Left forelimb (tissue), 1 donor: ENCODE measurements at places on chromosomes 7 and 10.

DNA sequence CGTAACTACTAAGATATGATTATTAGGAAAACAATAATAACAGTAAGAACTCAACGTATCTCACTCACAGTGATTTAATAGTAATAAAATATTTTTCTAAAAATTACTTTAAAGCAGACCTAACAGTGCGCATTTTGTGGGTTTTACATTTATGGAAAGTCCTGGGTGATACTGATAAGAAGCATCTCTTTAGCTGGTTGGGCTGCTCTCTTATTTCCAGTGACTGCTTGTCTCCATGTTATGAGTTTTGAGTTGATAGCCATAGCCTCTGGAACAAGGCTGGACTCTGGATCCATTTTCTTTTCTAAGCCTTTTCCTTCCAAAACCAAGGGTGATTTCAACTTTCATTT is 29.5 kb upstream of the INHBA start:
- DNase-seq, result no peak

GRCh38 chr7:32941181-32941580 is 16.1 kb upstream of the FKBP9 start:
- no peak for DNase-seq

DNA sequence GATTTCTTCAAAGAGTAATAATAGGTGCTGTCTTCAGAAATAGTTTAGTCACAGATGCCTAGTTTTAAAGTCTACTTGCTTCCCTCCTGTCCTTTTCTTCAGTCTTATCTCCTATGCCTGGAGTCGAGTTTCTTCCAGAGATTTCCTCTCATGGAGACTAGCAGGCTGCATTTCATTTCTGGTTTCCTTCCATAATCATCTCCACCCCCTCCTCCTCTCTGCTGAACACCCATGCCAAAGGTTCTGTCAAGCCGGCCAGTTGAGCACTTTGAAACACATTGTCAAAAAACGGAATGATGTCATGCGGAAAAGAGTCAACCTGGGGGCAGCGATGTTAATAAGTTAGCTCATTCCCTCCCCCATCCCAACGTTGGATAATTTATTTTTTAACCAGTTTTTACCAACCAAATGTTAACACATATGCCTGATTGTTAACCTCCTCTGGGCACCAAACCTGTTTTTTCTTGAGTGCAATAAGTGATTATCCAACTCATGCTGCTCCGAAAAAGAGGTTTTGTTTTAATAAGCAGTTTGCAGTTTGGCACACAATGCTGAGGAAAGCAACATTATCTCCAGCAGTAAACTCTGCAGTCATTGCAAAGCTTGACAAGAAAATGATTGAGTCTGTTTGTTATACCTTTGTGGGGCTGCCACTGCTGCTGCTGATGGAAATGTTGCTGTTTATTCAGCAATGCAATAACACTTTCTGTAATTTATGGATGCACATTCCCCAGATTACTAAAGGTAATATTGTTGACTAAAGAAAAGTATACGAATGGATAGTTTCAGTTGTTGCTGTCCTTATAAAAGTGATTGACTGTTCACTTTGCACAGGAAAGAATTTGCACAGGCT is 161.6 kb downstream of the LRMDA start:
- no peak for DNase-seq

DNA sequence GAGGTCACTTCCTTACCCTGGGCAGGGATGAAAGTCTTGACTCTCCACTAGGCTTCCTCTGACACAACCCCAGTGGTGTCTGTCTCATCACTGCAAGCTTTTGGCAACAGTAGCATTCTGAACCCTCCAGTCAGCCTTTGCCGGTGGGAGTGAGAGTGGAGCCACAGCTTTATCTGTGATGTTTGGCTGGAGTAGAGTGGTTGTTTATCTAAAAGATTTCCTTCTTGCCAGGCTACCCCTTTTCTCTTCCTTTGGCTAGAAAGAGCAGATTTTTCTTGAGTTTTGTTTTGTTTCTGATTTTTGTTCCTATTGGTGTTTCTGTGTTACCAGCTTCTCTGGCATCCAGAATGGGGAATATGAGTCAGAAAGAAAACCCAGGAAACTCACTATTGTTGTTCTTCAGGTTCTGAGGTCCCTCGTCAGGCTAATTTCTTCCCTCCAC is 98.9 kb upstream of the KIF5B start:
- DNase-seq, result no peak

DNA sequence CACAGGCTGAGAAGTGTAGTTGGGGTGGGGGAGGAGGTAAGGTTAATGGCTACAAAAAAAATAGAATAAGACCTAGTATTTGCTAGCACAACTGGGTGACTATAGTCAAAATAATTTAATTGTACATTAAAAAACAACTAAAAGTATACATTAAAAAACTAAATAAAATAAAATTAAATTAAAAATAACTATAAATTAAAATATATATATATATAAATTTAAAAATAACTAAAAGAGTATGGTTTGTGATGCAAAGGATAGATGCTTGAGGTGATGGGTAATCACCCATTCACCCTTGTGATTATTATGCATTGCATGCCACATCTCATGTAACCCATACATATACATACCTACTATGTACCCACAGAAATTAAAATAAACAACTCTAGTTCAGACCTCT is 762.5 kb downstream of the SORCS1 start:
- DNase-seq, result no peak

GRCh38 chr7:51007551-51008505 is 225.1 kb upstream of the GRB10 start:
- no peak for DNase-seq

GRCh38 chr10:97179731-97180362 is 5.9 kb downstream of the SLIT1 start:
- DNase-seq, result no peak

DNA sequence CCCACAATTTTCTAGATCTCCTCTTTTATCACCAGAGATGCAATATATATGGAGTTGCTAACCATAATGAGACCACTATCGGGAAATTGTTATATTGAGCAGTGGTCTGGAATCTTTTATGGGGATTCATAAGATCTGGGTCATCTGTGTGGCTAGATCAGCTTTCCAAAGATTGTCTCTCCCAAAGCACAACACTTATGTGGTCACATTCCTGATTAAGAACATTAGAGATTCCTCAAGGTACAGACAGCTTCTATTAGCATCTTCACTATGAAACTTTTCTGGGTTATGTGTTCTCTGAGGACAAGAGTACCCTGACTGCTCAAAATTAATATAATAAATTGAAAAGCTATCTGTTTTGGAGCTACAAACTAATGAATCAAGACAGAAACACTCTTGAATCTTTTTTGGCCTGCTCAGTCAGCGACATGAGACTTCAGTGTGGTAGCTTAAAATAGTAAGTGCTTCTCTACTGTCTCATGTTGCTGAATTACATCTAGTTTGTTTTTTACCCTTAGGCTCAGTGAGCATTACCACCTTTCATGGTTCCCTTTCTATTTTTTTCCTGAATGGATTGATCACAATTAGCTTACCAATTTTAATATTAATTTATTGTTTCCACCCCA is 42.6 kb upstream of the STRIP2 start:
- DNase-seq, result no peak

DNA sequence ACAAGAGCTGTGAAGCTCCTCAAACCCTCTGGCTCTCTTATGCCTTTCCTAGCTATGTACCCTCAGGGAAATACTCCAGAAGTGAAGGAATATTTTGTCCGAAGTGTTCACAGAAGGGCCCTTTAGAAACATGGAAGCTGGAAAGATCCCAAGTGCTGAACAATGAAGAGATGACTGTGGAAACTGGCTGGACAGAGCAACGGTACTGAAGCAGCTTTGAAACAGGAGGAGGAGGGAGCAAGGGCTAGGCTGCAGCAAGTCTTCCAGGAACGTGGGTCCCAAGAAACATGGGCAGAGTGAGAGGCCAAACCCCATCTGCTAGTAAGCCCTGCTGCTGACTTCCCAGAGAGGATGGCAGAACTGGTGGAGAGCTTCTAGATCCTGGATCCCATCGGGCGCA is 3.0 kb upstream of the PSAP start:
- DNase-seq, result no peak

- no peak for DNase-seq
Observed at GRCh38 chr10:85596389-85596788, 770.2 kb downstream of the GRID1 start.

- no peak for DNase-seq
Observed at GRCh38 chr7:124840435-124840834, 74.8 kb upstream of the GPR37 start.

DNA sequence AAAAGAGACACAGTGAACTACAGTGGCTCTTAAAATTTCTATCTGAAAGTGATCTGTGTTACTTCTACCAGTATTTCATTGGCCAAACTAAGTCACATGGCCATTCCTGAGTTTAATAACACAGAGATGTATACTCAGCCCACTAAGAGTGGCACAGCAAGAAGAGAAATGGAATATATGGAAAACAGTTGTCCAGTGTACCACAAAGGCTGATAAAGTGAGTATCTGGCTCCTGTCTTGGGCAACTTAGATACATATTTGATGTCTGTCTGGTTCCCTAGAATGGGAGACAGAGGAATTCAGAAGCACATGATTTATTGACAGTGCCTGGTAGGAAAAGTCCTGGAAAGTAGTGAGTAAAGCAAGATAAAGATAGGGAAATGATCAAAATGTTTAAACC is 10.1 kb upstream of the PON1 start:
- DNase-seq, result no peak

DNA sequence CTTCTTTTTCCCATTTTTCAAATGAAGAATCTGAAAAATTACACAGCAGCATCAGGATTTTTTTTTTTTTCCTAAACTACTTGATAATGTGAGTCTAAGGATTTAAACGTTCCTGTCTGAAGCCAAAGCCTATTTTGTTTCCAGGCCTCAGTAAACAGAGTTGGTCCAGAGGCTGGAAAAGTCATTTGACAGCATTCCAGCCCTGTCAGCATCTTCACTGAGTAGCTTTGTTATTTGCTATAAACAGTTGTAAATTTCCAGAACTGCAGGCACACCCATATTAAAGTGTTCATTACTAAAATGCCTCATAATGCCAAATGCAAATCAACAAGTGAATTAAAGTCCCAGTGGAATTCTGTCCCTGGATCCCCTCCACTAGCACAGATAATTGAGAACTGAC is 35.5 kb upstream of the KMT2E start:
- no peak for DNase-seq

DNA sequence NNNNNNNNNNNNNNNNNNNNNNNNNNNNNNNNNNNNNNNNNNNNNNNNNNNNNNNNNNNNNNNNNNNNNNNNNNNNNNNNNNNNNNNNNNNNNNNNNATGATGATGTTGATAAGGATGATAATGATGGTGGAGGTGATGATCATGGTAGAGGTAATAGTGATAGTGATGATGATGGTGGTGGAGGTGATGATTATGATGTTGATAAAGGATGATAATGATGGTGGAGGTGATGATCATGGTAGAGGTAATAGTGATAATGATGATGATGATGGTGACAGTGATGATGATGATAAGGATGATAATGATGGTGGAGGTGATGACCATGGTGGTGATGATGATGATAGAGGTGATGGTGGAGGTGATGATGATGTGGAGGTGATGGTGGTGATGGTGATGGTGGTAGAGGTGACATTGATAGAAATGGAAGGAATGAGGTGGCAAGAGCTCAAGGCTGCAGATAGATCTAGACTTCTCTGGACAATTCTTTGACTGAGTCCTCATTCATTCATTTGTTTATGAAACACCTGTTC is 47.8 kb downstream of the FAM20C start:
- DNase-seq, result no peak

DNA sequence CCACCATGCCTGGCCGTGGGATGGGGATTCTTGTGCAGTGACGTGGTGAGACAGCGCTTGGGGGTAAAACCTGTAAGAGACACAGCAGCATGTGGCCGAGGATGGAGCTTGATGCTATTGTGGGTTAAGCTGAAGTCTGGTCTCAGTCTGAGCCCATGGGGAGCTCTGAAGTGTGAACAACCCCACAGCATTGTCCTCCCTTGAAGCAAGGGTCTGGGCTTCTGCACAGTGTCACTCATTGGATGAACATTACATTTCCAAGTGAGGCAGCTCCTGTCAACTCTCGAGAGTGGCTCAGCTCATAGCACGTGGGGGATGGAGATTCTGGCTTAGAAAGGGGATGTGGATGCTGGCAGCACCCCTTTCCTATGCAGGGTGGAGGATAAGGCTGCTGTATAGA is 32.2 kb upstream of the ZNF438 start:
- DNase-seq, result no peak

DNA sequence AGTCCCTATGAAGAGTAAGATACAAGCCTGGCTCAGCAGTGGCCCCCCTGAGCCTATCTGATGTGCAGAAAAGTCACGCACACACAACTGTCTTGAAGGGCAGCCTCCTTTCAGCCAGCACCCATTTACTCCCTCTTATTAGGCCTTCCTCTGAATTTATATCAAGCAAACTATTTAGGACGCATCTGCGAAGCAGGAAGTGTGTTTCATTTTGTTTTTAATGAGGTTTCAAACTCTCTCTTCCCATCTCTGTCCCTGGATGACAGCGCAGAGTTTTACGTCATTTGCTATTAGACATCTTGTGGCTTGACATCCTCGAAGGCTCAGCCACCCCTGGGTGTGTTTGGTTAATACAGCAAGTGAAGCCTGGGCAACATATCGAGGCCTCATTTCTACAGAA is 79.5 kb downstream of the CUX1 start:
- no peak for DNase-seq

- no peak for DNase-seq
Observed at GRCh38 chr7:13882051-13882450, 107.4 kb downstream of the ETV1 start.

- no peak for DNase-seq
Observed at GRCh38 chr10:78688901-78689583, 379.7 kb upstream of the ZMIZ1 start.

DNA sequence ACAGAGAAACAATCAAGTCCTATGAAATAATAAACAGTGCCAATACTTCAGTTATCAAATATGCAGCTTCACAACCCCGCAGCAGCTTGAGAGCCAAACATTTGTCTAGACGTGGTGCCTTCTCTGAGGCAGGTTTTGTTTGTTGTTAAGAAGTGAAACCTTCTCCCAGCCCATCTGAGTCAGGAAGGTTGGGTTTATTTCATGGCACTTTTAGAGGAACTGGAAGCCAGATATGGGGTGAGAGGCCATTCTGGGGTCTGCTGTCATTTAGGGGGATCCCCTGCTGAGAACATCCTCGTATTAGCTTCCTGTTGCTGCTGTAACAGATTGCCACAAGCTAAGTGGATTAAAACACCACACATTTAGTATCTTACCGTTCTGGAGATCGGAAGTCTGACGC is 113.6 kb downstream of the GRK5 start:
- no peak for DNase-seq

DNA sequence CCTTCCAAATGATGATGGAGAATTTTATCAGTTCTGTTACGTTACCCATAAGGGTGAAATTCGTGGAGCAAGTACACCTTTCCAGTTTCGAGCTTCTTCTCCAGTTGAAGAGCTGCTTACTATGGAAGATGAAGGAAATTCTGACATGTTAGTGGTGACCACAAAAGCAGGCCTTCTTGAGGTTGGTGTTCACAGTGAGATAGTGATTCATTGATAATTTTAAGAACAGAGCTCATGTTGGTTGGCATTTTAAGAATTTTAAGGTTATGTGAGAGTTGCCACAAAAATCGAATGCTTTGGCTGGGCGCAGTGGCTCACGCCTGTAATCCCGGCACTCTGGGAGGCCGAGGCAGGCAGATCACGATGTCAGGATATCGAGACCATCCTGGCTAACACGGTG is 25.9 kb downstream of the TAX1BP1 start:
- no peak for DNase-seq

GRCh38 chr7:116224492-116225098 is 14.3 kb downstream of the TES start:
- DNase-seq, result no peak
